Inflammatory macrophage treated with lipopolysaccharide for 1 hour (primary cell): ENCODE measurements at places on chromosomes 2 and 18.

GRCh38 chr2:84969511-84970209 is 1.3 kb upstream of the KCMF1 start:
- DNase-seq: peak; percentile 43

- no peak for DNase-seq
These were observed 37.0 kb downstream of the MAL start for GRCh38 chr2:95062242-95063085.

- no peak for DNase-seq
These were observed 58.7 kb downstream of the ABCG8 start for GRCh38 chr2:43897492-43897891.

DNA sequence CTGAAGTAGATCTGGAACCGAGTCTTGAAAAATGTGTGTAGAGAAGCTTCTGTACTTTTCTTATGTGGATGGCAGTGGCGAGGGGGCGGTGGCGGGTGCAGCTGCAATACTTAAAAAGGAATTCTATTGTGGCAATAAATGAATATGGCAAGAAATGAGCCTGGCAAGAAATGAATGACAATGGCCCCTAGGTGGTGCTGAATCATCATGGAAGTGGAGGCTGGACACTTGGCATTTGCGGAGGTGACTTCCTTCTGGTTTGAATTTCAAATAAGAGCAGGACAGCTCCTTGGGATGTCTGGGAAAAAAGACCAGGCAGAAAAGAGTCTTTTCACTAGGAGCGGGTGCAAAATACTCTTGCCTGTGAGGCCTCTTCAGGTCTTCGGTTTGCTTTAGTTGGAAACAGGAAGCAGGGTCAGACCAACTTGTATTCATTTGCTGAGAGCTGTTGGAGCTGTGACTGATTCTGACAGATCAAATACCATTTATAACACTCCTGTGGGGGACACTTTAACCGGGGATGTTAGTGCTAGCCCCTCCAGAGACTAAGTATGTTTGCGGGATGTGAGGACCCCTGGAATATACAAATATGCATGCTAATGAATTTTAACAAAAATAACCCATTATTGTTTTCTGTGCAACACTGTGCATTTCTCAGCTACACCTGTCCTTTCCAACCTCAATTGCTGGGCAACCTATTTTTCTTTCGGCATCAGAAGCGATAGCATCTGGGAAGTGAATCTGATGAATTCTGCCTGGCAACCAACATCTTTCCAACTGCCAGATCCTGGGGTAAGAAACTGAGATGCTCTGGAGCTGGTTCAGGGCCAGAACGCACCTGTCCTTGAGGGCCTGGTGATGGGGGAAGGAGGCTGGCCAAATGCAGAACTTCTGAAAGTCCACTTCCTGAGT is 35.4 kb downstream of the FASTKD2 start:
- DNase-seq: peak; percentile 88

DNA sequence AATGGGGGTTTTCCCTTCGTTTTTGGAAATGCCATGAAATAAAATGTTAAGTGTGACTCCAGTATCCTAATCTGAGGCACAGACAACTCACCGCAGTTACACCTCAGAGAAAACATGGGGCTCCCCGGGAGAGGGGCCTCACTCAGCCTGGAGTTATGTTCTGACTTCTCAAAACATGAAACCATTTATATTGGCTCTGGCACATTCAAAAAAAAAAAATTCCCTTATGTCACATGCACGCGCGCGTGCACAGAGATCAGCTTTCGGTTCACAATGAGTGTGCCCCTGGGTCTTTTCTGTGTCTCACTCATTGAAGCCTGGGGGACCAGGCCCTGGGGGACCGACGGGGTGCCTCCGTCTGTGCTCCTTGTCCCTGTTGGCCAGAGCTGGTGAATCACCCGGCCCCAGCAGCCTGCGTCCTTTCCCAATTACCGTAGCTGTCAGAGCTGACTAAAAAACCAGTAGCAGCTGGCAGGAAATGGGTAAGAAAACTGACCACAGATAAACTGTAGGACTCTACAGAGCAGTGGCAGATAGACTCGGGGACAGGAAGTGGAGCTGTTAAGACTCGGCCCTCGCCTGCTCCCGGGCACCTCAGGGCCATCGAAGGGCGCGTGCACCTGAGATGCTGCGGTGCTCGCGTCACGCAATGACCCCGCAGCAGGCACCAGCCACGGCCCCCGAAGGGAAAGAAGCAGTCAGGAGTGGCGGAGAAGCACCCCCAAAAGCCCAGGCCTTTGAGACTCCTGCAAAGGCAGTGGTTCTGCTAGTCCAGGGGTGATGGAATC is 138.3 kb upstream of the ID2 start:
- DNase-seq: peak; percentile 94

- peak; percentile 67 for DNase-seq
These were observed at the start of gene ADGRF3 for GRCh38 chr2:26346454-26347053. Gene ADGRF3 (minus strand): TSS chr2:26346789. CDS start chr2:26346234, 555 bp downstream.

GRCh38 chr2:8544171-8544785 is 137.6 kb upstream of the ID2 start:
- no peak for DNase-seq

DNA sequence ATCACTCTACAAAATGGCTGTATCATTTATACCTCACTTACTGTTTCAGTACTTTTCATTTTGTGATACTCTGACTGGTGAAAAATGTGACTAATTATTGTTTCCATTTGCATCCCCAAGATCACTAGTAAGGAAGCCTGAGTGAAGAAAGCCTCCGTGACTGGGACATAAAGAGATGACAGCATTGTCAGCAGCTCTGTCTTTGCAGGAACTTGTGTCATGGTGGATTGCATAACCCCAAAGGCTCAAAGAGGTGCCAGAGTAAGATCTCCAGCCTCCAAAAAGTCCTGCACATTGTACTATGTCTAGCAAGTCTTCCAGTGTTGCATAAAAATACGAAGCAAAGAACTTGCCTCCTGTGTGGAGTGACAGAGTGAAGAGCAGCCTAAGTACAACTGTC is 187.5 kb upstream of the CRIM1 start:
- peak; percentile 85 for DNase-seq

GRCh38 chr2:120254178-120254577 is 1.5 kb downstream of the RALB start:
- no peak for DNase-seq

- DNase-seq: no peak
These were observed 90.1 kb upstream of the KLF7 start for GRCh38 chr2:207255565-207256470.

DNA sequence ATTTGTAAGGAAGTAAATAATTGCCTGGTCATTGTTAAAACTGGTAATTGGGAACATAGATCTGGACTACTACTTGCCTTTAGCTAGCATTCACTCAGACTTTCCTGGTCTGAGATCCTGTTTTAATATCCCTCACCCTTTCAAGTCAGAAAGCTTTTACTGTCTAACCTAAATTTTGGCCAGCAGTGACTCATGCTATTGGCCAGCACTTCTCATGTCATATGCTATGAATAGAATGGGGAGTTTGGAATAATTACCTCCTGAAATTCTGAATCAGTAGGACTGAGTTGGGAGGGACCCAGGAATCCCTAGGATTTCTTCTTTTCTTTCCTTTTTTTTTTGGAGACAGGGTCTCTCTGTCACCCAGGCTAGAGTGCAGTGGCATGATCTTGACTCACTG is 19.3 kb downstream of the STK36 start:
- no peak for DNase-seq

DNA sequence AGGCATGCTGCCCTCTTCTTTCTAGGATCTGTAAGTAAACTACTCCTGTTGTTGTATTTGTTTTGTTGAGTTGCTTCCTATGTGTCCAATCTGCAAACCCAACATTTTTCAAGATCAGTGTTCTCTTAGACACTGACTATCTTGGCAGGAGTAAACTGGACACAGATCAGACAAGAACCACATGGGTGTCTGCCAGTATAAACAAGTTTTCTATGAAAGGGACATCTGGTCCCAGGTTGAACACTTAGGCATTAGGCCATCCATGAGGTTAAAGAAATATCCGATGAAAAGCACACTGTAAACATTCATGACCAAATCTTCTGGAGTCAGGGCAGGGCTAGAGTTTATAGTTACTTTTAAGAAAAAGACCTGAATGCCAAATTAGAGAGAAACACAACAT is 441.8 kb downstream of the NYAP2 start:
- DNase-seq: no peak

- DNase-seq: no peak
These were observed 384.6 kb downstream of the STK39 start for GRCh38 chr2:167862782-167863181.

- no peak for DNase-seq
These were observed 1603.8 kb upstream of the ZEB2 start for GRCh38 chr2:146123714-146124113.

DNA sequence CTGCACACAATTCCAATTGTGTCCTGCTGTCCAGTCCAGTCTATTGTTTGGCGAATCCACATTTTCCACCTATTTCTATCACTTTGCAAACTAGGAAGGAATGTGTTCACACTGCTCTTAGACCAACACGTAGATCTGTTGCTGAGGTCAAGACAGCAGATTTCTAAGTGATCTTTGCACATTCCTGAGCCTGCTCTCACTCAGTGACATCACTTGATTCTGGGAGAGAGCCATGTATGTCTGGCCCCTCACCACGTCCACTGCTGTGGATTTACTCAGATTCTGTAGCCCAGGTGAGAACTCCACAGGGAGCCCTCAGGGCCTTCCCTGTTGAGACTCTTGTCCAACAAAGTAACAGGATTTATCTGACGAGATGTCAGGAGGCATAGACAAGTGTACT is 317.2 kb downstream of the TSN start:
- DNase-seq: no peak

- no peak for DNase-seq
These were observed 101.9 kb downstream of the PRKCE start for GRCh38 chr2:45753381-45753780.

DNA sequence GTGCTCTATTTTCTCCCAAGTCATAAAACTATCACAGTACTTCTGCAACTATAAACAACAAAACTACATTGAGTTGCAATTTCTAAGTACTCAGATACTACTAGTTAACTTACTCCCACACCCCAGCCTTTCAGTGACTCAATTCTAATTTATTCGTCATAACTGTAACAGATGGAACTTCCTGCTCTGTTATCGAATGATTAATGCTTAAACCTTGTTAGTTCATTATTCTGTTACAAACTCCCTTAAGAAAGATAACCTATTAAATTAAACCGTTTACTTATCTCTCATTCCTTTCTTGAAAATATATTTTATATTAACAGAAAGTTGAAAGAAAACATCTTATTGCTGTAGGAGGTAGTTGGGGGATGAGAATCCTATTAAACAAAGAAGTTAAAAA is 17.0 kb downstream of the TNFAIP6 start:
- DNase-seq: peak; percentile 67
